HCEC 1CT (cell line): ENCODE measurements at places on chromosomes 2 and 18.
A peak's percentile ranks its signal among the peaks of the same experiment; 100 is the strongest.

DNA sequence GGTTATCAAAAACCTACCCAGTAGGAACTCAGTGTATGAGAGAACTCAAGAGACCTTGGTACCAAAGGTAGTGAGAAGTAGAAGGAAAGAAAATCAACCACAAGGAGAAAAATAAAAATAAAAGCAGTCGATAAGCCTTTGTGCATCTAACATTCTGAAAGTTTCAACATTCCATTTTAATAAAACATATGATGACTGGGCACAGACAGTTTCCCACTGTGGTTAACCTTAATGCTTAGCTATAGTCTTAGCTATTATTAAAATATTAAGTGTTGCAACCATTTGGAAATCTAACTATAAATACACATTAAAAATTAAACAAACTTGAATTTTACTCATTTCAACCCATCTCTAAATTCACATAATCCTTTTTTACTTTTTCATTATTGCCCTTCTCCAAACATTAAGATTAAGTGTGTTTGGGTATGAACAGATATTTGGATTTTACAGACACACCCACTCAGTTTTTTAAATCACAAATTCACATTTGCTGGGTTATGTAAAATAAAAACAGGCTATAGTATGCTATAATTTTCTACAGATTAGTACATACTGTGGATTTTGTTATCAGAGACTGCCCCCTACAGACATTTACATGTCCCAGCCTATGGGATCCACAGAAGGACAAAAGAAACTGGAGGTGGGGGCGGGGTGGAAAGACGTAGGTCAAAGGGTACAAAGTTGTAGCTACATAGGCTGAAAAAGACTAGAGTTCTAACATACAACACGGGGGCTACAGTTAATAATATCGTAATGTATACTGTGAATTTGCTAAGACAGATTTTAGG is 32.8 kb downstream of the SRBD1 start:
- DNase-seq, result peak; percentile 42

- DNase-seq, result no peak
Measured at GRCh38 chr2:174984561-174984960, 20.6 kb downstream of the CHN1 start.

DNA sequence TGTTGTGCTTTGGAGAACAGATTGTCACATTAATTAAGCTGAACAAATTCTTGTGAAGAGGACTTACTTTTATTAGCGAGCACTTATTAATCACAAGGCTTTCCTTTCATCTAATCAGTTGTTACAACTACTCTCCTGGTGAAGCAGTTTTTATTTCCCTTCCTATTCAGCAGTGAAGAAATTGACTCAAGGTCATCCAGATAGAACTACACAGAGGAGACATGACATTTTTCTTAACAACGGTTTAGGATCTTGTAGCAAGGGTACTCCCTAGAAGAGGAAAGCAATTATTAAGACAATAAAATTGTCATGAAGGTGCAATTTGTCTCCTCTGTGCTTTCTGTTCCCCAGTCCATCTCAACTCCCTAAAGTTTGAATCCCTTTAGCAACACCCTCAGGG is 61.3 kb downstream of the POLE4 start:
- DNase-seq, result no peak

GRCh38 chr18:43405097-43405496 is 127.8 kb upstream of the SYT4 start:
- no peak for DNase-seq

GRCh38 chr2:229917793-229918192 is 4.0 kb downstream of the TRIP12 start:
- no peak for DNase-seq

DNA sequence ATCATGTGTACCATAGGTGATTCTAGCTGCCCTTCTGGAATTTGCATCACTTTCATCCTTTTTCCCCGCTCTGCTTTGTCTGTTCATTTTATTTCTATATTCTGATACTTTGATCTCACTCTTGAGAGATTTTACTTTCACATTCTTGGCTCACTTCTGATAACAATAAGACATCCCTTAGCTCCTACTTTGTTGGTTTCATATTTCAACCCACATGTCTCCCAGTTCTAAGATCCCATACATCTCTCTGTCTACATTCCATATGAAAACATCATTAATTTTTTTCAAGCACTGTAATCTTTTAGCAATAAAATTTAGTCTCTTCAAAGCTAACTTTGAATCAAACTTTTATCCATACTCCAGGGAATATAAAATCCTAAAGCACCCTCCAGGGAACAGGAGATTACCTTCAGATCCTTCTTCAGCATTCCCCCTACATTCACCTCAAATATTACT is 75.6 kb downstream of the COL3A1 start:
- peak; percentile 25 for DNase-seq

GRCh38 chr18:23805898-23806297 is 116.6 kb downstream of the LAMA3 start:
- peak; percentile 6 for DNase-seq

- no peak for DNase-seq
Measured at GRCh38 chr2:74286725-74287124, 56.5 kb downstream of the SLC4A5 start.

GRCh38 chr2:128366713-128367511 is 48.2 kb upstream of the HS6ST1 start:
- no peak for DNase-seq

GRCh38 chr2:20624156-20624883 is 26.6 kb downstream of the HS1BP3 start:
- DNase-seq, result no peak

GRCh38 chr18:5058768-5059695 is 138.0 kb downstream of the AKAIN1 start:
- DNase-seq, result no peak

DNA sequence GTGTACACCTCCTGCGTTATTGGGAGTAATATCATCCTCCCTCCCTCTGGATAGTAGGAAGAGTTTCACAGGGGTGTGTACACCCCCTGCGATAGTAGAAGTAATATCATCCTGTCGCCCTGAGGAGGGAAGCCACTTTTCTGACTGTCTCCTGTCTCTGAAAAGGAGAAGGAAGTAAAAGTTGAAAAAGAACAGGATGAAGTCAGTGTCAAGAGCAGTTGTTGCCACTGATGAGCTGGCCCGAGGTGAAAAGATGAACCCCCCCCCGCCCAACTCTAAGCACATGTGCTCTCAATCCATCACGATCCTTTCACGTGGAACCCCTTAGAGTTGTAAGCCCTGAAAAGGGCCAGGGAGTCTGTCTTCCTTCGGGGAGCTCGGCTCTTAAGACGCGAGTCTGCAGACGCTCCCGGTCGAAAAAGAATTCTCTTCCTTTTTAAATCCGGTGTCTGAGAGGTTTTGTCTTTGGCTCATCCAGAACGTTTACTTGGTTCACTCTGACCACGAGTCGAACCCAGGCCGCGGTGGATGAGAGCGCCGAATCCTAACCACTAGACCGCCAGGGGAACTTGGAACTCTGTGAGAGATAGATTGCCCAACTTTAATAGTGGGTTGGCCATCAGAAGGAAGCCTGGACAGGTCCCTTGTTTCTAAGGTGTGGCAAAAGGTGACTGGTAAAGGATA is 22.4 kb upstream of the NAGK start:
- DNase-seq, result no peak

- no peak for DNase-seq
Measured at GRCh38 chr2:85309699-85310321, 18.0 kb downstream of the TGOLN2 start.

GRCh38 chr2:3675687-3676086 is 17.7 kb downstream of the ALLC start:
- DNase-seq, result no peak

GRCh38 chr18:62420151-62420512 is 95.0 kb downstream of the TNFRSF11A start:
- DNase-seq, result peak; percentile 72

DNA sequence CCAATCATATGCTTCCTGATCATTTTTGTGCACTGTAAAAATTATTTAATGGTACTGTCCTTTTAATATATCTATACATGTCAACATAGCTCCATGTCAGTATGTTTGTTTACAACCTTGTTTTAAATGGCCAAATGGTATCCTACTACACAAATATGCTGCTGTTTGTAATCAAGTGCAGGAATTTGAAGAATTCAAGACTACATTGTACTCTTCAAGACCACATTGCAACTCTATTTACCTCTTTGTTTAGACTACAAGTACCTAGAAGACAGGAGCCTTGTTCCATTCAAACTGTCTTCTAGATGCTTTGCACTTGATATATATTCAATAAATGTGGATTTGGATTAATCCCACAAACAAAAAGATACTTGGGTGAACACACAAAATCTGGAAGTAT is 41.7 kb downstream of the CNTNAP5 start:
- DNase-seq, result no peak

- DNase-seq, result no peak
Measured at GRCh38 chr2:230828272-230828961, 36.3 kb upstream of the ITM2C start.

DNA sequence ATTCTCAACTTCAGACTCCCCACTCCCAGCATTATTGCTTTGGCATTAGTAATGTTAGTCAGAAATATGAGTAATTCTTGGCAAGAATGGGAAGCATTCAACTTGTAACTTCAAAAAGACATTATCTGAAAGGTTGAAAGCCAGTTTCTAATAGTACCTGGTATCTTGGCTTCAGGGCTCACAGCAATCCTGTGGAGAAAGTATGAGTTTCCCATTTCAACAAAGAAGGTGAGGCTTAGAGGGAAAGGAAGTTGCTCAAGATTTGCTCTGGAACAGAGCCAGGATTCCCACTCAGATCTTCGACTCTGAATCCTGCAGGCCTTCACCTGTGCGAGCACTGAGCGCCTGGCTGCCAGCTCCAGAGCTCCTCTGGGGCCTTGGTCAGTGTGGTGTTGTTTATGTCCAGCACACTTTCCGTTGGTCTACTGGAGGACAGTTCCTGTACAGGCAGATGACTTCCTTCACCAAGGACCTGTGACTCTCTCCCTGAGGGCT is 136.1 kb downstream of the MCFD2 start:
- DNase-seq, result peak; percentile 34

DNA sequence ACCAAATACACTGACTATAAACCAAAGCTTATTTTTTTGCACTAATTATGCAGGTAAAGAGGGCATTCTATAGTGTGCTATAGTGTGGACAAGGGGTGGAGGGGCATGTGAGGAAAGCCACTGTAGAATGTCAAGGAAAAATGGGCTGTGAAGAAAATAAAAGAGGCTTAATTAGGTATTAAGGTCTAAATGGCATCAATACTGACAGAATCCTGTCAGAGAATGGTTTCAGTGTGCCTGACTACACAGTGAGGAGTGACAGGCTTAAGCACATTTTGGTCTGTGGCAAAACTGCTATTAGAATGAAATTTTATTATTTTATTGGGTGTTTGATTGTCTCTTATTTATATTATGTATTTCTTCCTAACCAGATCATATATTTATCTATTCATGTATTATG is 787.6 kb upstream of the CELF4 start:
- DNase-seq, result no peak

GRCh38 chr2:120624738-120625446 is 110.8 kb upstream of the GLI2 start:
- no peak for DNase-seq

DNA sequence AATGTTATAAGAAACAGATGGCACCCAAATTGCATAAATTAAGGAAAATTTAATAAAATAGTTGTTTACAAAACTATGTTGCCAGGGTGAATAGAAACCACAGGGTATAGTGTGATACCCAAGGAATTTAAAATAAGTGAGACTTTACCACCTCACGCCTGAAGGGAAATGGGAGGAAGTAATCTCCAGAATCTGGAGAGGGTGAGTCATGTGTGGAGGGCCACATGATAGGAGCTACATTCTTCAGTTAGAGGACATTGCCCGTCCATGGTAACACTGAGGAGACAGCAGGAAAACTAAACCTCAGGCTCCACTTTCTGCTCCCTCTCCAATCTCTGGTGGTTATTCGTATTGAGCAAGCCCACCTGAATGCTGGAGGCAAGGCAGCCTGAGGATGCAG is 97.2 kb upstream of the NXPH2 start:
- DNase-seq, result no peak

GRCh38 chr18:34339155-34339554 is 114.4 kb upstream of the NOL4 start:
- no peak for DNase-seq

GRCh38 chr2:152155209-152155608 is 20.4 kb downstream of the STAM2 start:
- DNase-seq, result no peak
